Glutamatergic neuron (in vitro differentiated cells): ENCODE measurements at places on chromosomes 12 and 14.
A peak's percentile ranks its signal among the peaks of the same experiment; 100 is the strongest.

- peaks cover 9% of the 10 kb centered on the region for H3K27me3 ChIP-seq
- no peak overlapping the region for H3K4me3 ChIP-seq
- no peak for DNase-seq
- H3K4me1 ChIP-seq, result peaks cover 18% of the 10 kb centered on the region
- no peak overlapping the region for H3K27ac ChIP-seq
These were observed 8.3 kb upstream of the SLC38A2 start for GRCh38 chr12:46380881-46381280.

DNA sequence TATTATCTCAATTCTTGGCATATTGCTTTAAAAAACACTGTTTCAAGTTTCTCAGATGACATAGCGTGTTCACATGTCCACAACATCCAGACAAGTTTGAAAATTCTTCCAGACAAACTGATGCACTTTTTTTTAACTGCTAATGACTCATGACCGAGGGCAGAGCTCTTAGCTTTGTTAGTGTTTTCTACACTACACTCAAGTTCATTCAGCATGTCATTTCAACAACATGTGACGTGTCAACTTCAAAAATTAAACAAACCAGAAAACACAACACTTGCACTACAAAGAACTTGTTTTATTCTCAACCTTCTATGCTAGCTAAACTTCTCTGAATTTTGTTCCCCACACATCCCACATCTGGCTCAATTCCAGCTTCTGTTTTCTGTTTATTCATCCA lies 1186.3 kb upstream of the FLRT2 start:
- no peak overlapping the region for H3K27ac ChIP-seq
- no peaks in the 10 kb centered on the region for H3K36me3 ChIP-seq
- H3K4me3 ChIP-seq, result no peak overlapping the region
- H3K27me3 ChIP-seq, result no peaks in the 10 kb centered on the region
- H3K4me1 ChIP-seq, result no peaks in the 10 kb centered on the region

DNA sequence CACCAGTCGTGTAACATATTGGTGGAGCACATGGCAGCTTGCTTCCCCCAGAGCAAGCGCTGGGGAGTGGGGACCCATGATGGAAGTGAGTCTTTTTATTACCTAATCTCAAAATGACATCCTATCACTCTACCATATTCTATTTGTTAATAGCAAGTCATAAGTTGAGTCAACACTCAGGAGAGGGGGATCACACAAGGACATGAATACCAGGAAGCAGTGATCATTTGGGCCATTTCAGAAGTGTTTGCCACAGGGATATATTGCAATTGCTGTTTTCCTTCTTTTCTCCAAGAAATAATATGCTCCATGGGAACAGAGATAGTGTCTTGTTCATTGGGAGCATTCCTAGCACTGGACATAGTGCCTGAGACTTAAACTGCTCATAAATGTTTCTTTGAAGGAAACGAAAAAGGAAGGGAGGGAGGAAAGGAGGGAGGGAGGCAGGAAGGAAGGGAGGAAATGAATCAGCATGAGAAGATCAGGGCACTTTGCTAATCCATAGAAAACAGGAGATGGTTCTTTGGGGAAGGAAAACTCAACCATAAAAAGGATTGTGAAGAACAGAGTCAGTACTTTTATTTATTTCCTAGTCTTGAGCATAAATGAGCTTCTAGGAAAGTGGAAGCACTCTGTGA lies 39.2 kb upstream of the EEA1 start:
- H3K36me3 ChIP-seq, result no peaks in the 10 kb centered on the region
- DNase-seq, result no peak
- no peak overlapping the region for H3K4me3 ChIP-seq
- H3K4me1 ChIP-seq, result peaks cover 4% of the 10 kb centered on the region
- no peaks in the 10 kb centered on the region for H3K27me3 ChIP-seq

DNA sequence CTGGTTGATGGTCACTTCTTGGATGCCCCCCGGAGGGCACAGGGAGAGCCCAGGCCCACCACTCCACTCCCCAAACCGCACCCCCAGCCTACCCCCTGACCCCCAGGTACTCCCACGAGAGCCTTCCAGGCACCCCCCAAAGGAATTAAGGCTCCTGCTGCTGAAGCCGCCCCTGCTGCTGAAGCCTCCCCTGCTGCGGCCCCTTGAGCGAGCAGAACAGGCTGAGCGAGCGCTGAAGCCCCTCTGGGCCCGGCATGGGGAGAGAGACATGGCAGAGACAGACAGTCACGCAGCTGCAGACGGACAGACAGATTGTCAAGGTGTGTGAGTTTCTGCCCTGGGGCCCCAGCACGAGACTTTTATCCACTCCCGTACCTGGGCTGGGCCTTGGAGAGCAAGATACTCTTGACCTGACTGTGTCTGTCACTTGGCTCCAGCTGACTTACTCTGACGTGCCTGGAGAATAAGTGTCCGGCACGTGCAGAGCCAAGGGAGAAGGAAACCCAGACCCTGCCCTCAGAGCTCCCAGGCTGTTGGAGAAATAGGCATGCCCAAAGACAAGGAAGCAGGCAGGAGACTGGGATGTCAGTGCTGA lies at the start of gene KRT78:
TSS of gene KRT78 (minus strand) at position 334 of the 595 bp plus-strand sequence. CDS start at position 270, 64 bp downstream.
- no peak for DNase-seq
- no peaks in the 10 kb centered on the region for H3K36me3 ChIP-seq
- no peaks in the 10 kb centered on the region for H3K4me1 ChIP-seq
- H3K27me3 ChIP-seq, result peaks cover 4% of the 10 kb centered on the region
- H3K27ac ChIP-seq, result no peak within 1 kb of the TSS

DNA sequence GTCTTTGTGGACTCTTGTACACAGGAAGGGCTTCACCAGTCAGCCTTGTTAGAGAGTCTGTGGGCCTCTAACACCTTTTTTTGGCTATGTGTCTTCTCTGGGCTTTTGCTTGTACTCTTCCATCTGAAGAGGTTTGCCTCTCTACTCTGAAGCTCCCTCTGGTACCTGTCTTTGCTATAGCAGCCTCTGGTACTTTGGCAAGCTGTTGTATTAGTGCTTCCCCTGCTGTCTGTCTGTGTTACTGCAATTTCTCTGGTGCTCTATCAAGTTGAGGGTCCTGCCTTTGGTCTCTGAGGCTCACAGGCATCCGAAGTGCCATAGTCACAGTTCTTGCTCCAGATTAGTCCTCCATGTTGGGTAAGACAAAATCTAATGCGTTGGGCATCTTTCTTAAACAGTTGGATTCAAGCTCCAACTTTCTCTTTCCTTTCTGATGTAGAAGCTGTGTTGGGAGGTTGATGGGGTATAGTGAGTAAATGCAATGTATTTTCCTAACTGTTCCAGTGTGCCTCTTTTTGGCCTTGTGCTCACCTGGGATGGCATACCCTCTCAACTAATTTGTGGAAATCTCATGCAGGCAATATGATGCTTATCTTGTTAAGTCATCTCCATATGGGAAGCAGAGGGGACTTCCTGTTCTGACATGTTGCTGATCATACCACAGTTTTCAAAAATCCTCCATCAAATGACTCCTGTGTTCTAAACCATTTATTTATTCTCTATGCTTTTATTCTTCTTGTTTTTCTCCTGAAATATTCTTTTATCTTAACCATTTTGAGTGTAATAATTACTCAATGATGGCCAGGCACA lies 88.8 kb downstream of the ATF7IP start:
- H3K27me3 ChIP-seq, result no peaks in the 10 kb centered on the region
- H3K27ac ChIP-seq, result peak overlapping the region; percentile 71
- H3K36me3 ChIP-seq, result no peaks in the 10 kb centered on the region
- H3K4me3 ChIP-seq, result no peak overlapping the region

GRCh38 chr14:28382444-28383190 lies 384.0 kb upstream of the FOXG1 start:
- H3K27me3 ChIP-seq, result no peaks in the 10 kb centered on the region
- DNase-seq, result no peak
- no peak overlapping the region for H3K4me3 ChIP-seq
- H3K27ac ChIP-seq, result no peak overlapping the region
- H3K4me1 ChIP-seq, result no peaks in the 10 kb centered on the region

GRCh38 chr12:99915251-99916082 lies 69.3 kb downstream of the ANKS1B start:
- H3K27me3 ChIP-seq, result peaks cover 2% of the 10 kb centered on the region
- H3K27ac ChIP-seq, result no peak overlapping the region
- no peak for DNase-seq
- H3K4me1 ChIP-seq, result no peaks in the 10 kb centered on the region
- H3K4me3 ChIP-seq, result no peak overlapping the region

GRCh38 chr12:104536841-104537240 lies 80.1 kb downstream of the CHST11 start:
- no peak overlapping the region for H3K4me3 ChIP-seq
- no peak for DNase-seq
- peaks cover 2% of the 10 kb centered on the region for H3K27me3 ChIP-seq
- peaks cover 7% of the 10 kb centered on the region for H3K4me1 ChIP-seq

GRCh38 chr12:1499351-1499750 lies 95.0 kb downstream of the FBXL14 start:
- no peak for DNase-seq
- H3K4me1 ChIP-seq, result peaks cover 14% of the 10 kb centered on the region
- H3K27me3 ChIP-seq, result peaks cover 15% of the 10 kb centered on the region
- no peaks in the 10 kb centered on the region for H3K36me3 ChIP-seq

DNA sequence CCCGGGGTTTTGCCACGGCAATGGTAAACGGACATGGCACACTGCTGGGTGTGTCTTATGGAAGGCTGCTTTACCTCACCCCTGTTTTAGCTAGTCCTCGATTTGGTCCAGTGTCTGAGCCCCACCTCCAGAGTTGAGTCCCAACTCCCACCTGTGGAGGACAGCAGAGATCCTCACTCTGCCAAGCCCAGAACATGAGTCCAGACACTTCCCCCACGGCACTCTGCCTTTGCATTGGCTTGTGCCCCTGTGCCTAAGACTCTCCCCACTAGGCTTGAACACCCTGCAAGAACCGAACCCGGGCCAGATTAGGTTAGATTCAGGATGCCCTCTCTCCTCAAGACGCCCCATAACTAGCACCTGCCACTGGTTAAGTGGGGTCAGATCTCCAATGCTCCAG lies 59.8 kb upstream of the C14orf180 start:
- no peak for DNase-seq
- no peak overlapping the region for H3K27ac ChIP-seq
- H3K36me3 ChIP-seq, result peaks cover 12% of the 10 kb centered on the region
- no peaks in the 10 kb centered on the region for H3K4me1 ChIP-seq

GRCh38 chr14:105493921-105494605 lies 3.0 kb downstream of the TEDC1 start:
- no peak overlapping the region for H3K4me3 ChIP-seq
- peaks cover 16% of the 10 kb centered on the region for H3K27me3 ChIP-seq
- peak; percentile 30 for DNase-seq
- H3K4me1 ChIP-seq, result peaks cover 4% of the 10 kb centered on the region
- H3K27ac ChIP-seq, result no peak overlapping the region

DNA sequence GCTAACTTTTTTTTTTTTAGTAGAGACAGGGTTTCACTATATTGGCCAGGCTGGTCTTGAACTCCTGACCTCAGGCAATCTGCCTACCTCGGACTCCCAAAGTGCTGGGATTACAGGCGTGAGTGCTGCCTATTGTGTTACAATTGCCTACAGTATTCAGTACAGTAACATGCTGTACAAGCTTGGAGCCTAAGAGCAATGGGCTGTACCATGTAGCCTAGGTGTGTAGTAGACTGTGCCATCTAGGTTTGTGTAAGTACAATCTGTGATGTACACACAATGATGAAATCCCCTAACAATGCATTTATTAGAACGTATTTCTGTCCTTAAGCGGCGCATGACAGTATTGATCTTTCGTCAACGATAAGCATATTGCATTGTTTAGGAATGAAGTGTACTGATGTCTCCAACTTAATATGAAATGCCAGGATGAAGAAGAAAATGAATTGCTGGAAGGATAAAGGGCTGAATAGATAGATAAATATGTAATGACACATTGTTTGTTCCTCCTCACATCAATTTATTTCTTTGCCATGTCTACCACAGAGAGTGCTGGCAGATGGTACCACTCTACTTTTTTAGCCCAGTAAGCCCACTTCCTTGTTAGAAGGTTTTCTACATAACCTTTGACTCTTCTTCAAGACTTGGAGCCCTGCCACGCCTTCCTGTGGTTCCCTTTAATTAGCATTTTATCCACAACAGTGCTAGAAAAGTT lies 467.5 kb downstream of the VRK1 start:
- H3K4me3 ChIP-seq, result no peak overlapping the region
- peaks cover 7% of the 10 kb centered on the region for H3K4me1 ChIP-seq

DNA sequence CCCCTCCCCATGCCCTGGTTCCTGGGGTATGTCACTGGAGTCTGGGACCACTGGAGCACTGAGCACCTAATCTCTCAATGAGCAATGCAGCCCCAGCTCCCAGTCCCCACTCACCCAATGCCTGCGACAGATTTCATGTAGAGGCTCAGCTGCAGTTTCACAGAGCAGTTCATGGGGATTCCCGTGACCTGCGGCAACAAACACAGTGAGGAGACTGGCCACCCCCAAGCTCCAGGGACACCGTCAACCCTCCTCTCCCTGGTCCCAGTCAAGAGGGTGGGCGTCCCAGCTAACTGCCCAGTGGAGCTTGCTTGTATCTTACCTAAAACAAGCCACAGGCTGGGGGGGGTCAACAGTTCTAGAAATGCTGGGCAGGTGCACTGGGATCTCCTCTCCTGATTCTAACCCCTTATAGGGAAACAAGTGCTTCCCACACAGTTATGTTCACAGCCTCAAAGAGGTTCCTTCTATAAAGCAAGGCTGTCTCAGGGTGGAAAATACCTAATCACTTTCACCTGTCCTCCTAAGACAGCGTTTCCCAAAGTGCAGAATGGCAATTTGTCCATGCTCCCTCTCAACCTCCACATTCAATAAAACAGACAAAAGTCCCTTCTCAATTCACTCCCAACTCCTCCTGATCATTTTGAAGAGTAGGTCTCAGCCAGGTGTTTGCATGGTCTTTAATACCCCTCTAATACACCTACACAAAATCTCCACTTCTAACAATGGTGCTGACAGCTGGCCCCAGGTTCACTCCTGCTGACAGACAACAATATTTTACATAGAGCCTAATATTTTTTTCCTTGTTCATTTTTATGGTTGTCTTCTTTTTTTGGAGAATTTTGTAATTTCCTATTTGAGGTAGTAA lies 68.3 kb downstream of the SCARB1 start:
- no peaks in the 10 kb centered on the region for H3K27me3 ChIP-seq
- no peak overlapping the region for H3K27ac ChIP-seq
- H3K4me3 ChIP-seq, result no peak overlapping the region
- peaks cover 12% of the 10 kb centered on the region for H3K4me1 ChIP-seq

DNA sequence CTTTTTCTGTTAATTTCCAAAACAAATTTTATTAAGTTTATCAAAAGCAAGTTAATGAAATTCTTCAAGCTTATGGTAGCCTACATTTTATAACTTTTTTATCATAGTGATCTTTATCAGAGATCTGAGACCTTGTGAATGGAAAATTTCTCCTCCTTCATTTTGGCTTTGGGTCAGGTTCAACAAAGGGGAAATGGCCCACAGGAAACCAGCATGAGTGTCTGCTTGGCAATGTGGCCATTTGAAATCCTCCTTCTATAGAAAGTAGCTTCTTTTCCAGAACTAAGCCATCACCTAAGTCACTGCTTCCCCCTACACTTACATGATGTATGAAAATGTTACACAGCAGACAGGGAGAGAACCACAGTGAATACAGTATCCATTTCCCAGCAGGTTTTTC lies 1.6 kb downstream of the RHOJ start:
- no peak overlapping the region for H3K27ac ChIP-seq
- no peak for DNase-seq
- no peaks in the 10 kb centered on the region for H3K27me3 ChIP-seq
- no peaks in the 10 kb centered on the region for H3K36me3 ChIP-seq
- no peak overlapping the region for H3K4me3 ChIP-seq
- H3K4me1 ChIP-seq, result no peaks in the 10 kb centered on the region
